Esophagus (tissue), 2 donors: ENCODE measurements at places on chromosomes 7 and 10. TPM values are rescaled to one million over a fixed set of nuclear protein-coding genes. Genes with fewer than 3 reads are reported as not detected.

Gene FGF8
- polyA plus RNA-seq: not detected

Gene CFAP70
- polyA plus RNA-seq: 0.60 TPM

Gene CBLL1
- polyA plus RNA-seq: 6.5 TPM

Gene SPDYE1
- not detected for polyA plus RNA-seq

Gene NODAL
- 0.20 TPM for polyA plus RNA-seq

Gene WDR37
- 4.3 TPM for polyA plus RNA-seq

Gene GNAT3
- not detected for polyA plus RNA-seq

Gene MACROH2A2
- polyA plus RNA-seq: 17.4 TPM

Gene TAS2R41
- polyA plus RNA-seq: not detected

Gene CARD11
- polyA plus RNA-seq: 0.66 TPM

Gene SLC12A9
- polyA plus RNA-seq: 13.8 TPM

Gene PKD2L1
- not detected for polyA plus RNA-seq

Gene PAX4
- polyA plus RNA-seq: not detected

Gene CLIP2
- 6.3 TPM for polyA plus RNA-seq

Gene ACHE
- 1.4 TPM for polyA plus RNA-seq

Gene FAM25G
- 123 TPM for polyA plus RNA-seq

Gene SEPHS1
- polyA plus RNA-seq: 25.8 TPM

Gene PCLO
- polyA plus RNA-seq: 1.6 TPM

Gene TFEC
- polyA plus RNA-seq: 0.16 TPM

Gene PNLIPRP1
- 0.15 TPM for polyA plus RNA-seq

Gene ASAH2B
- polyA plus RNA-seq: 1.1 TPM

Gene SPDYE9
- polyA plus RNA-seq: not detected

Gene ASB4
- 0.01 TPM for polyA plus RNA-seq

Gene CALML3
- 224 TPM for polyA plus RNA-seq

Gene DNAJC1
- 20.1 TPM for polyA plus RNA-seq

Gene SPDYE6
- not detected for polyA plus RNA-seq

Gene CRYGN
- polyA plus RNA-seq: 0.01 TPM

Gene GNGT1
- polyA plus RNA-seq: not detected

Gene NCF1
- 2.9 TPM for polyA plus RNA-seq

Gene TMED4
- 26.4 TPM for polyA plus RNA-seq

Gene ITPRID1
- polyA plus RNA-seq: not detected

Gene ADAM12
- under 0.01 TPM for polyA plus RNA-seq

Gene AGBL3
- polyA plus RNA-seq: 0.62 TPM

Gene TRIL
- polyA plus RNA-seq: 0.55 TPM

Gene ASIC3
- polyA plus RNA-seq: 1.1 TPM

Gene THSD7A
- 0.20 TPM for polyA plus RNA-seq

Gene INHBA
- polyA plus RNA-seq: 0.61 TPM

Gene NEUROG3
- not detected for polyA plus RNA-seq

Gene COL28A1
- polyA plus RNA-seq: 1.1 TPM
